ENCODE measurements at places on chromosomes 3 and 15.

DNA sequence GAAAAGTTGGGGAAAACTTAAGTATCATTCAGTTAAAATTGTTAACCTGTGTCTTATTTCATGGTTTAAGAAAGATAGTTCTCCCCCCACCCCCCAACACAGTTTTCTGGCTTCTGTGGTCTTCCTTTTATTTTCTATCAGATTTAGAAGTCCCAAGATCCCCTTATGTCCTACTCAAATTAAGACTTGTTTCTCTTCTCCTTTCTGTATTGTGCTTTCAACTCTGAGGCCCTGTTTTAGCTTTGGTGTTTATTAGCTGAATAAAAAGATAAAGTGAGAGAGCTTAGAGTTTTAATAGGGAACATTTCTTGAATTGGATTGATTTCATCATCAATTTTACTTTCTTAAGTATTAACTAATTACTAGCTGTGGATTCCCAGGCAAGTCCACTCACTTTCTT is 62.6 kb downstream of the AKAP13 start:
- DNase-seq = no peak

- no peak for DNase-seq
These were observed 121.5 kb downstream of the OXNAD1 start for GRCh38 chr3:16386561-16386960.

DNA sequence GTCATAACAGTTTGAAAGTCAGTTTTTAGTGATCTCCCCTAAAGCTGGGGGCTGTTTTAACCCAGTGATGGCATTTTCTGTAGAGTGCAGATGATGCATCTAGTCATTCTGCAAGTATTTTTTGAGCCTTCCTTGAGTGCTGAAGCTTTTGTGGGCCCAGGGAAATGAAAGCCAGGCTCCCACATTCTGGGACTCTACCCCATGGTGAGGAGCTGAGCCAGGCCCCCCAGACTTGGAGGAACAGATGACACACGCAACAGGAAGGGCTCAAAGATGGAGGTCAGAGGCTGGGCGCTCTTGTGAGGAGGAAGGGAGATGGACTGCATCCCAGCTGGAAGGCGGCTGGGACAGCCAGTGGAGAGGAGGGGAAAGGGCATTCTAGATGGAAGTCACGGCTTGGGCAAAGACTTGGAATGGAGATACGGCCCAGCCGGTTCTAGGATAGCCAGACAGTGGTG is 40.8 kb downstream of the MRAS start:
- peak; percentile 11 for DNase-seq

DNA sequence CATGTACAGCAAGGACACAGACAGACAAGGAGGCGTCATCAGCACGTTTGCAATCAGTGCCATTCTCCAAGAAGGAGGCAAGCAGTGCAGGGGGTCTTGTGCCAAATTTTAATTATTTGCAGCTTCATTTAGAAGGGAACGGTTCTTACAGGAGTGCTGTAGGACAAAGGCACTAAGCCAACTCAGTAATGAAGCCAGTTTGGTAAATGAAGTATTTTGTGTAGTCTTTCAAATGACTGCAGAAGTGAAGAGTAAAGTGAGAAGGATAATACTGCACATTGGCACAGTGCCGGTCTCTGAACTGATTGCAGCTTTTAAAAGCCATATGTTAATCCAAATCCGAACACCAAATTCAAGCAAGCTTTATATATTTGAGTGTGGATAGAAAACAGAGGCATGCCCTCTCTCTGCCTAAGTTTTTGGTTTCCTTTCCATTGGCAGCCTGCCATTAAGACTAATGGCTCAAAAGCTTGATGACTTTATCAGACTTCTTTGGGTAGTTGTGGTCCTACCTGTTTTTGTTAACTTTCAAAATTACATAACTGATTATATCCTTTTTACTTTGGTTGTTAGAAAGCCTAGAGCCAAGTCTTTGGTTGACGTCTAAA is 101.3 kb downstream of the SENP2 start:
- peak; percentile 68 for DNase-seq

DNA sequence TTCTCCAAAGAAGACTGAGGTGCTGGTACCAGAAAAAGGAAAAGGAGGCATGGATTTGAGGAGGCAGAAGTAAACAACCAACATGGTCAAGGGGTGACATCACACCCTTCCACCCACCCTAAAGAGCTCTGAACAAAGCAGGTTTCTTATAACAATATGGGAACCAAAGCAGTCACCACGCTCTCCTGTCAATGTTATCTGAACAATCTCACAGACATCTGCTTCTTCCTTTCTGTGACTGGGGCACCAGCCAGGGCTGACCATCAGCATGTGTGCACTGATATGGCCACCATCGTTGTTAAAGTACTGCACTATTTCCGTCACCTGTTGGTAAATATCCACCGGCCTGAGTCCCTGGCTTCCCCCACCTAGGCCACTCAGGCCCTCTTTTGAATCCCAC is 252.9 kb downstream of the SHQ1 start:
- DNase-seq = no peak

DNA sequence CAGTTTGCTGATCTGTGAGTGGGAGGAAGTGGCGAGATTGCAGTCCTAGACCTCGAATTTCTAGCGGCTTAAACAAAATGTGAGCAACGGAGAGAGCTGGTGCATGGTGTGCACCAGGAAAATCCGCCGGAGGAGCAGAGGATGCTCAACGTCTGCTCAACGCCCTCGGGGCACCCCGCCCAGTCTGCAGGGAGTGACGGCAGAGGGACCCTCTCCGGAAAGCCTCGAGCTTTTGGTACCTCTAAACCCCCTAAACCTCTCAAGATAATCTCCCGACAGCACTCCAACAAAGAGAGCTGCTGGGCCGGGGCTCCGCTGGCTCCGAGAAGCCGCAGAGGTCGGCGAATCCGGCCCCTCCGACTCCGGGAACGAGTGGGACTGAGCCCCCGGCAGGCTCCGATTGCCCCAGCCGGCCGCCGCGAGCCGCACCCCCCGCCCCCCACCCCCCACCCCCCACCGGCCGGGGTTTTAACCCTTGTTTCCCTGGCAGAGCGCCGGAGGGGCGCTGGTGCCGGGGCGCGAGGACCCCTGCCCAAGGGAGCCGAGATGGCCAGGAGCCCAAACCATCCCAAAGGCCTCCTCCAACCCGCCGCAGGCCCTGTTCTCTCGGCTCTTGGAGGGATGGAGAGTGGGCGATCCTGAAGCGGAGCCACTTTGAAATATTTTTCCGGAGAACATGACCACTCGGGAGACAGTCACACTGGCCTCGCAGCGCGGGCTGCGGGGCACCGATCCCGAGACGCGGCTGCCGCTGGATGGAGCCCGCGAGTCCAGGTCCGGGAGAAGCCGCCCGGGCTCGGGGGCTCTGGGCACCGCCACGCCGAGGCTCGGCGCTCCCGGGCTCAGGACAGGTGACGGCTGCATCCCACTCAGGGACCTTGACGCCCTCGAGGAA is 1.5 kb downstream of the MEGF11 start:
- peak; percentile 84 for DNase-seq

GRCh38 chr3:23549148-23549910 is 256.4 kb upstream of the UBE2E1 start:
- no peak for DNase-seq

GRCh38 chr3:184583578-184584451 is 22.2 kb downstream of the EPHB3 start:
- peak; percentile 64 for DNase-seq

DNA sequence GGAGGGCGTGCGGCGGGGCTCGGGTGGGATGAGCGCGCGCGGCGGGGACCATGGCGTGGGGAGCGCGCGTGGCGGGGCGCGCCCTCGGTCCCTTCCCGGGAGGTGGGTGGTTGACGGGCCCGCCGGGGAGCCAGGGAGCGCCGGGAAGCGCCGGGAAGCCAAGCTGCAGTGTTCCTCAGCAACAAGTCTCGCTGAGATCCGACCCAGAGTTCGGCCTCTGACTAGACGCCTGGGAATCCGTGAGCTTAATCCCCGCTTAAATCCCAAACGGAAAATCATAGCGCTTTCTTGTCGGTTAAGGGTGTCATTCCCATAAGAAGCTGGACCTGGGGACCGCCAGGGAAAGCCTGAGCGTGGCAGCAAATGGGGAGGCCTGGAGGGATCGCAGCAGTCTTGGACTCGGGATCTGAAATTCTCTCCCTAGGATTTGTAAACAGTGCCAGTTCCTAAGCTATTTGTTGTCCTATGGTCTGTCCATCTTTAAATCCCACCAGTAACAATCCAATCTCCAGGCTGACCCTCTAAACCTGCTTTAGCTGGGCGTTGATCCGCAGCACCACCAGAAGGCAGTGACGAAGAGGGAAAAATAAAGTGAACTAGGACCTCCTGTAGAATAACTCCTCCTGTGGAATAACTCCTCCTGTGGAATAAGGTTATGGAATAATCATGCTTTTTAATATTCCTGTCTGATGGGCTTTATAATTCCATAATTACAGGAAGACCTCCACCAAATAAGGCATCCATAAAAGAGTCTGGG is 570 bp upstream of the NEDD4 start:
- peak; percentile 82 for DNase-seq

GRCh38 chr15:60371175-60372051 is 26.4 kb downstream of the ANXA2 start:
- DNase-seq = peak; percentile 99

GRCh38 chr15:66654739-66655375 is 47.2 kb upstream of the SMAD6 start:
- no peak for DNase-seq

- peak; percentile 17 for DNase-seq
These were observed 12.8 kb upstream of the WDR49 start for GRCh38 chr3:167666563-167666962.

- peak; percentile 89 for DNase-seq
These were observed 27.6 kb downstream of the TBC1D2B start for GRCh38 chr15:78049691-78050440.
